Upper lobe of right lung (tissue), 1 donor: ENCODE measurements at places on chromosomes 6 and 20.

DNA sequence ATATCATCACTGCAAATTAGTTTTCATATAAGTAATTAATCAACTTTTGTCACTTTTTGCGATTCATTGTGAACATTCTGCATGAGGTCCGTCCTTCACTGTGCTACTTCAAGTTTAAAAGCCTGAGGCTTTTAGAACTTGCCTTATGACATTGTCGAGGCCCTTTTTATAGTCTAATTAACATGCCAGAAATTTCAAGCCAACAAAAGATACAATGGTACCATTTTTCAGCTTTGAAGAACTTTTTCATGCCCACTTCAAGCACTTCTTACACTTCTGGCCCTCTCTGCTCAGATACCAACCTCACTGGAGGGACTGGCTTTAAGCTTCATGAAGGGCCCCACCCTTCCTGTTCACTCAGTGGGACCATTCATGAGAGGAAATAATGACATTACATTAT lies 323.1 kb downstream of the TPBG start:
- no peak for DNase-seq

GRCh38 chr20:13263451-13263850 lies 42.4 kb downstream of the ISM1 start:
- no peak for DNase-seq

- no peak for DNase-seq
Measured at GRCh38 chr20:58044931-58045555, 183.4 kb downstream of the ANKRD60 start.

- no peak for DNase-seq
Measured at GRCh38 chr6:134379076-134379475, 61.2 kb upstream of the SGK1 start.
